Substantia nigra (tissue), 51 donors: ENCODE measurements at places on chromosomes 16 and 17.

- peak; percentile 53 for DNase-seq
Measured at GRCh38 chr17:9090641-9091096, 69.4 kb downstream of the NTN1 start.

DNA sequence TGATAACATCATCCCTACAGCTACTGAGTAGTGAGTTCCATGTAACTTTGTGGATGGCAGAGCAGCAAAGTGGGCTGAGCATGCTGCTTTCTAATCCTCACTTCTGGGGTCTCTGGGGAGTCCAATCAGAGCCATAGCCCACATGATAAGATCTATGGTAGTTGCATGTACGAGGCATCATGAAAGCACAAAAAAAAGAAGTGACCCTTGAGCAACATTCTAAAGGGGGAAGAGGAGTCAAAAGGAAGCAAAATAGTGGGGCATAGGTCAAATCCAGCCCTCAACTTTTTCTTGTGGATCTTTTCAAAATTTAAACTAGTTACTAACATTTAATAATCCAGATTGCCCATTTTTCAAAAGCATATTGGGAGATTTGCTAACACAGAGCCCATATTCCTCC is 208.5 kb upstream of the TOX3 start:
- DNase-seq = no peak

- DNase-seq = no peak
Measured at GRCh38 chr17:45335721-45336120, 18.9 kb upstream of the MAP3K14 start.

- DNase-seq = no peak
Measured at GRCh38 chr17:6172642-6173330, 102.6 kb downstream of the WSCD1 start.

DNA sequence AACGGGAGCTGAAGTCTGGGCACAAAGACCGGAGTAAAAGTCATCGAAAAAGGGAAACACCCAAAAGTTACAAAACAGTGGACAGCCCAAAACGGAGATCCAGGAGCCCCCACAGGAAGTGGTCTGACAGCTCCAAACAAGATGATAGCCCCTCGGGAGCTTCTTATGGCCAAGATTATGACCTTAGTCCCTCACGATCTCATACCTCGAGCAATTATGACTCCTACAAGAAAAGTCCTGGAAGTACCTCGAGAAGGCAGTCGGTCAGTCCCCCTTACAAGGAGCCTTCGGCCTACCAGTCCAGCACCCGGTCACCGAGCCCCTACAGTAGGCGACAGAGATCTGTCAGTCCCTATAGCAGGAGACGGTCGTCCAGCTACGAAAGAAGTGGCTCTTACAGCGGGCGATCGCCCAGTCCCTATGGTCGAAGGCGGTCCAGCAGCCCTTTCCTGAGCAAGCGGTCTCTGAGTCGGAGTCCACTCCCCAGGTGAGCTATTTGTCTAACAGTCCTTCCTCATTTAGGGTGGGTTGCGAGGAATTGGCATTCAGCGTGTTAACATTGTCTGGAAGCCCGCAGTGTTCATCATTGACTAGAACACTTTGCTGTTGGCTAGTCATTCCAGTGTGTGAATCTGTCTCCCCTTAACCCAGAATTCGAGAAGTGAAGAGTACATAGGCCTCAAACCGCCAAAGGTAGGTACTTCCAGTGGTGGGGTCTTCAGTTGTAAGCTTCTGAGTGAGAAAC is 1.5 kb downstream of the CDK12 start:
- no peak for DNase-seq

- DNase-seq = no peak
Measured at GRCh38 chr16:62921904-62922303, 885.7 kb upstream of the CDH8 start.
